ENCODE measurements at places on chromosomes 7 and 10. TPM values are rescaled to one million over a fixed set of nuclear protein-coding genes. Genes with fewer than 3 reads are reported as not detected.

PLXDC2 gene
- 59.2 TPM for total RNA-seq

DRGX gene
- total RNA-seq: 0.14 TPM

SMC3 gene
- total RNA-seq: 12.4 TPM

TUBB8 gene
- total RNA-seq: not detected

MSS51 gene
- total RNA-seq: 7.3 TPM

MYL10 gene
- total RNA-seq: not detected

UPK3B gene
- total RNA-seq: 7.3 TPM

GIGYF1 gene
- 90.9 TPM for total RNA-seq

UBE2H gene
- total RNA-seq: 37.4 TPM

CAMK2B gene
- not detected for total RNA-seq
